HTR-8/SVneo (cell line): ENCODE measurements at places on chromosomes 1 and 21.

DNA sequence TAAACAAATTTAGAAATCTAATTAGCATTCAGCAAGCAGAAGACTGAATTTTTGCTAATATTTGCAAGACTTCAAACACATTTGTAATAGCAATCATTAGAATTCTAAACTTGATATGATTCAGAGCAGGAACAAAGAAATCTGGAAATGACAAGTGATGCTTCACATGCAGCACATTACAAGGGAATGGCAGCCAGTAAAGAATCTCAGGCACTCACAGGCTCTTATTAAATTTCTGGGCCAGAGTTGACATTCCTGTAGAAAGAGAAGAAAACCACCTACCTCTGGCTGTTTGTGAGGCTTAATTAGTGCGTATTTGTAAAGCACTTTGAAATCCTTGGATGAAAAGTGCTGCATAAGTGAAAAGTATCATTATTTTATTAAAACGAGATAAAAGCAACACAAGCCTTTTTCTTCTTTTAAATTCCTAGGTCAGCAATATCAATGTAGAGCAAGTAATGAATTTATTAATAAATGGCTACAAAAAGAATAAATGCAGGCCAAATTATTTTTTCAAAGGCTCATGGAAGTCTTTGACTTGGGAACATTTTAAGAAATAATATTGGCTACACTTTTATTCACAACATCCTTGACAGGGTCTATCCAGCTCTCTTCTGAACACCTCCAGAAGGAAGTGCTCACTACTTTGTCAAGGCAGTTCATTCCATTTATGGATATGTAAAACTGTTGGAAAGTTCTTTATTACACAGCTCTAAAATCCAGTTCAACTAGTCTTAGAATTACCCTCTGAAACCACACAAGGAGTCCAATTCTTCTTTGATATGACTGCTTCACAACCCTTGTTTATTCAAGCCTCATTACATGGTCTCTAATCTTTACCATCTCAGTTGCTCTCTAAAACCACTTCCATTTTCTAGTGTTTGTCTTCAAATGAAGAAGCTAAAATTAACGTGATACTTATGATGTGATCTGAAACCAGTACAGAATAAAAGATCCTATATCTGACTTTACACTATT, 32.1 kb upstream of the SCYL3 start:
- DNase-seq, result no peak

DNA sequence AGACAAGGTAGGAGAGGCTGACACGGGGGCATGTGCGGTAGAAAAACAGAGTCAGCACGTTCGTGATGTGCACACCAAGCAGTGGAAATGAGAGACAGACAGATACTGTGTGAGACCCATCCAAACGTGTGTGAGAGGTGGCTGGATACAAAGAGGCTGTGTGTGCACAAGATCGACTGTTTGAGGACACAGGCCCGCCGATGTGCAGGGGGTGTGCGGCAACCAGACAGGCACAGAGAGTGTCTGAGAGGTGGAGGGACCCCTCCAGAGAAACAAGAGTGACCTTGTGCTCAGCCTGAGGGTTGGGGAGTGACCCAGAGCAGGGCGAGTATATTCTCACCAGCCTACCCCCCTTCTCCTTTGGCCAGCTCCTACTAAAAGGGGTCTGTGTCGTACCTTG, 97.8 kb upstream of the IPO9 start:
- no peak for DNase-seq

GRCh38 chr1:229920683-229921082, 146.4 kb upstream of the GALNT2 start:
- no peak for DNase-seq

- no peak for DNase-seq
These were observed 1.9 kb upstream of the GPR153 start for GRCh38 chr1:6262555-6263420.

DNA sequence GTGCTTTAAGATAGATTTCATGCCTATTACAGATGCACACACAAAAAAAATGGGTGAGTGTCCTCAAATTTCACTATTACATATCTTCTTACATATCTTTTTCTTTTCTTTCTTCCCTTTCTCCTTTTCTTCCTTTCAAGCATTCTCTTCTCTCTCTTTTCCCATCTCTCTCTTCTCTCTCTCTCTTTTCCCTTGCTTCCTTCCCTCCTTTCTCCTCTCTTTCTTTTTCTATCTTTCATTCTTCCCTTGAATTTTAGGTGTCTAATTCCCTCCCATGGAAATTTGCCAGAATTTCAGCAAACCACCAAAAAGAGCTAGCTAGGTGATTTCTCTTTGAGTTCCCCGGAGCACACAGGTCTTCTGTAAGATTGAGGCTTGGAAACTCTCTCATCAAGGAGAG, 395.3 kb upstream of the RUNX1 start:
- DNase-seq, result no peak

DNA sequence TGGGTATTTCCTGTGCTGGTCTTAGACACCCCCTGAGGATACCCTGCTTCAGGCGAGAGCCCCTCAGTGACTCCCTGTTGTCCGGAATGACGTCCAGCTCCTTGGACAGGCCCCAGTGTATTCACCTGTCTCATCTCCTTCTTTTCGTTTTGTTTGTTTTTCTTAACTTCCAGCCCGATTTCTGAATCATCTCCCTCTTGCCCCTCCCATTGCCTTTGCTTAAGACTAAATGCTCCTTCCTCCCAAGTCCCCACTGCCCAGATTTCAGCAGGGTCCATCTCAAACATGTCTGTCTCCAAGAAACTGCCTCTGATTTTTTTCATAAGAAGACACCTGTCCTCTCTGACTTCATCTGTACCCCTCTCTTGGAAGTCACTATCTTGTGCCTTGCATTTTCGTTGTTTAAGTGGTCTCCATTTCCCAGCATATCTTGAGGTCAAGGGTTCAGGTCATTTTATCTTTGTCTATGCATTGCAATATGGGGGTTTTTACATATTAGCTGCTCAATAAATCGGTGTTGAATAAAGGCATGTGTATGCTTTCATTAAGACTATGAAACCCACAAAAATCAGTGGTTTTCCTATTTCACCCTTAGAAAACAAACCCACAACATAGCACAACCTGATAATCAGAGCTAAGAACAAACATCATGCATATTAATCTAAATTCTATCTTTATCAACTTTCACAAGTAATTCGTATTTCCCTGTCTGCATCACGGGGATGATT, 58.4 kb upstream of the LGALS8 start:
- no peak for DNase-seq

- DNase-seq, result no peak
These were observed 14.2 kb downstream of the PRRX1 start for GRCh38 chr1:170678027-170678600.

DNA sequence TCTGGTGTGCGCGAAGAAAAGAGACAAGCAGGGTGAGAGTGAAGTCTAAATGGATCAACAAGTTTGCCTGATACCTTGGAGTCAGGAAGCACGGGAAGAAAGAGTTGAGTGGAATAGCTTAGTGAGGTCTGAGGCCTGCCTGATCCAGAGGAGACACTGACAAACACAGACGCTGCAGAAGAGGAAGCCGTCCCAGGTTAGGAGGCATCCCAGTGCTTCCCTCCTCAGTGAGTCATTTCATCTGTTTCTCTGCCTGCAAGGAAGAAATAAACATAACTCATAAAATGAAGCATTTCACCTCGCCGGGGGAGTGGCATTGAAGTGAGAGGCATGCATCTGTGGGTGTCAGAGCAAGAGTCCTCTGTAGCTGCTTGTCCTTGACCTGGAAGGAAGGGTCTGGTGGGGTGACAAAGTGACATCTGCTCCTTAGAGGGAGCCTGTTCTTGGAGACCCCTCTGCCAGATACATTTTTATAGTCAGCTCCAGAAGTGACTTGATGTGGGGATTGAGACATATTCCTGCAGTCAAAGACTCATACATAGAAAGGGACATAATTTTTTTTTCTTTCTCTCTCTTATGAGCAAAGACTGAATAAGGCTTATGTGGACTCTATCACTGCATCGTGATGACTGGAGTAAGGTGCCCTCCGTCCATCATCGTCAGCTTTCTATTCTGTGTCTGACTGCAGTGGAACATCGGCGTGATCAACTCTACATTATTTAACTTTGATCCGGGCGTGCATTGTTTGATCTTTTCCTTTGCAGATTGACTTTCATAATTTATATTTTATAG, 256.7 kb downstream of the KIF26B start:
- DNase-seq, result peak; percentile 39

- no peak for DNase-seq
These were observed 20.6 kb upstream of the RNF19B start for GRCh38 chr1:32985226-32985625.

DNA sequence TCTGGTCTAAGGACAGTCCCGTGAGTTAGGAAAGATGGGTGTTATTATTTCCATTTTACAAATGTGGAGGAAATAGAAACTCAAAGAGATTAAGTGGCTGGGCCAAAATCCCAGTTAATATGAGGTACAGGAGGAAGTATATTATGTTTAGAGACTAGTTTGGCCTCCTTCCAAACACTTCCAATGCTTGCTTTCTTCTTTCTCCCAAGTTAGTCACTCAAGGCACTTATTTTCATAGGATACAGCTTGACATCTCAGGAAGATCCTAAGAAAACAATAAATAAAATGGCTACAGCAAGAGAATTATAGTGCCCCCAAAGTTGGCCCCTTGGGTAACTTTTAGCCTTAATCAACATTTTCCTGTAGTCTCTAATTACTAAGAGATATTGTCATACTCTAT, 47.5 kb upstream of the IPO9 start:
- no peak for DNase-seq

DNA sequence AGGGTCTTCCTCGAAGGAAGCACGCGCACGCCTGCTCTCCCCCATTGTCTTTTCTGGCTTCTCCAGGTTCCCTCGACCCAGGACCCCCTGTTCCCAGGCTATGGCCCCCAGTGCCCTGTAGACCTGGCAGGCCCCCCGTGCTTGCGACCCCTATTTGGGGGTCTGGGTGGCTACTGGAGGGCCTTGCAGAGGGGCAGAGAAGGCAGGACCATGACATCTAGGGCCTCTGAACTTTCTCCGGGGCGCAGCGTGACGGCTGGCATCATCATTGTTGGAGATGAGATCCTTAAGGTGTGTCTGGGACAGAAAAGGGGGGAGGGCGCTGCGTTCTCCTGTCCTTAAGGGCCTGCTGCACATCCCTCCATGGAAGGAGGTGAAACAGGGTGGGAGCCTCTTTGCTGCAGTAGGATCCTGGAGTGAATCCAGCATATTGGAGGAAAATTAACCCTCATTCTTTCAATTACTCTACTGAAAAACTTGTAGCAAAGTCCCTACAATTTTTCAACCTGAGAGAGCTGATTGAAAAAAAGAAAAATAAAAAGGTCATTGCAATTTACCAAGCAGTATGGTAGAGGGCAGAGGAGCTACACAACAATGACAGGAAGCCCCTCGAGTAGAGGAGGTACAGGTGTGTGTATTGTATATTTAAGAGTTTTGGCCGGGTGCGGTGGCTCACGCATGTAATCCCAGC, 777 bp downstream of the FLAD1 start:
- no peak for DNase-seq
